ENCODE measurements at places on chromosomes 4 and X.
A peak's percentile ranks its signal among the peaks of the same experiment; 100 is the strongest.

- DNase-seq: peak; percentile 93
Observed at GRCh38 chr4:40255393-40256281, 58.8 kb downstream of the RHOH start.

GRCh38 chr4:25172961-25173915, 13.0 kb upstream of the SEPSECS start:
- peak; percentile 98 for DNase-seq

- DNase-seq: peak; percentile 6
Observed at GRCh38 chr4:185383451-185383850, 12.3 kb downstream of the LRP2BP start.

GRCh38 chr4:80393970-80394250, 58.4 kb downstream of the CFAP299 start:
- no peak for DNase-seq

DNA sequence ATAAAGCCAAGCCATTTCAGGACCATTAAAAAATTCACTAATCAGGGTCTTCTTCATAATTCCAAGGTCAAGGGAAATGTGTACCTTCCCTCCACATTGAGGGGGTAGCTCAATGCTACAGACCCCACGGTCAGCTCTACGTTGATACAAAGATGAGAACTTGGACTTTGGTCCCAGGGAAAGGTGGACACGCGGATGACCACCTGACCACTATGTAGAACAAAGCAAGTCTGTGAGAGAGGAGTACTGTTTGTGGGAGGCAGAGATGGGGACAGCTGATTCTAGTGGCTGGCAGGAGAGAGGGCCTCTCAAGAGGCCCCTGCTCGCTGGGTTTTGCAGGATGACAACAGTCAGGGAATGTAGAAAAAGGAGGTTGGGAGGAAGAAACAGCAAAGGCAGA, 58.0 kb downstream of the SLC2A9 start:
- DNase-seq: no peak

DNA sequence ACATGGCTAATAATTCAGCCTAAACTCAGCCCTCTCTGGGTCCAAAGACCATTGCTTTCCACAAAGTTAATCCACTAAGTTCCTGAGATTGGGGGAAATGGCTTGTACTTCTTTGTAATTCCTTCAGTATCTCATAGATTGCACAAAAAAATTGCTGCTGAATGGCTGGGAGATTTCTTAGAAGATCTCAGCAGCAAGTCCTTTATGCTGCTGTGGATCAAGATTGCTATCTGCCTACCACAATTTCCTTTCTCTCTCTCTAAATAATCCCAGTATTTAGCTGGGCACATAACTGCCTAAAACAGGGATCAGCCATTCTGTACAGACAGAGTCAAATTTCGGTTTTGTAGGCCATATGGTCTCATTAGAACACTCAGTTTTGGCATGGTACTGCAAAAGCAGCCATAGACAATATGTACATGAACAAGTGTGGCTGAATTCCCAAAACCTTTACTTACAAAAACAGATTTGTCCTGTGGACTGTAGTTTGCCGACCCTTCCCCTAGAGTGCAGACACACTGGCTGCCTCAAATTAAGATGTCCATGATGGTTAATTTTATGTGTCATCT, 18.5 kb upstream of the HOPX start:
- DNase-seq: no peak

All from kidney tubule cell (primary cell).